Naive thymus-derived CD4-positive, alpha-beta T cell (primary cell): ENCODE measurements at places on chromosomes 4 and X. TPM values are rescaled to one million over a fixed set of nuclear protein-coding genes. Genes with fewer than 3 reads are reported as not detected.

GRCh38 chr4:161555689-161556660, 607.8 kb downstream of the FSTL5 start:
- no peak for DNase-seq

- peak; percentile 8 for DNase-seq
These were observed 4.4 kb downstream of the RBM3 start for GRCh38 chrX:48578661-48579128.

DNA sequence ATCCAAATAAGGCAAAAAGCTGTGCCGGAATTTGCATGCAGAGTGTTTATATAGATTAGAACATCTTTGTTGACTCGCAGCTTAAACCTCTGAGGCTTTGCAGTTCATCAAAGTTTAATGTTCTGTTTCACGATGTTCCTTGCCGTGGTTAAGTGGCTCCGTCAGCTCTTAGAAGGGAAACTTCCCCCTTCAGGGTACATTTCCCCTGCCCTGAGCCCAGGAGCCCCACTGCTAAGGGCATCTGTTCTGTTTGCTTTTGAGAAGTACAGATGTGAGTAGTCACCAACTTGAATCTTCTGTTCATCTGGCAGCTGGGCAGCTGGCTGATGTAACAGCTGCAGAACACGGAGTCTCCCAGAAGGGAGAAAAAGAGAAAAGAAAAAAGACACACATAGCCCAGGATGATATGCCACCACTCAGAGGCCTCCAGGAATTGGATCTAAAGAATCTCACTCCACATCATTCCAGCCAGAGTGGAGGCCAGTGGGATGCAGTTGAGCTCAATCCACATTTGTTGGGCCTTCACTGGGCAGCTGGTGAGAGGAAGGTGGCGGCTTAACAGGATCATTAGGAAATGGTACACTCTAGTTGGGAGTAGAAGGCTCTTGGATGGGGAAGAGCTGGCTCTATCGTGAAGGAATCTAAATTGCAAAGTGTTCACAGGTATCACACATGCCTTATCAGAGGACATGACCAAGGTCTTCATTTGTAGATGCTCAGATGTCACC, 178.7 kb upstream of the RBPJ start:
- DNase-seq: no peak

GRCh38 chrX:72062916-72063315, 68.8 kb downstream of the RTL5 start:
- DNase-seq: no peak

GRCh38 chr4:133058701-133059100, 90.4 kb upstream of the PCDH10 start:
- DNase-seq: no peak

- no peak for DNase-seq
These were observed 30.8 kb upstream of the VCX2 start for GRCh38 chrX:8201896-8202331.

DNA sequence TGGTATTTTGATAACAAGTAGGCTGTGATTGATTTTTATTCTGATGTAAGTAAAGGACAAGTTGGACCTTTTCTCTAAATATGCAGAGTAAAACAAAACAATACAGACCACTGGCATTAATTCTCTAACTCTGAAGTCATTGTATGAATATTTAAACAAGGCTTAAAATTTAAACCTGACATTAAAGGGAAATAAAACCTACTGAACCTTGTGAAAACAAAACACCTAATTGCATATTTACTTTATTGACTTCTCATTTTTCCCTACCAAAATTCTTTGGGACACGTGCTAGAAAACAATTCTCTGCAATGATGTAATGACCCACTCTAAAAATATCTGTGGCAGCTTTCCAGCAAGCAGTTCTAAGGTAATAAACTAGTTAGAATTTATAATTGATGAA, 369.7 kb upstream of the TRAM1L1 start:
- no peak for DNase-seq

DNA sequence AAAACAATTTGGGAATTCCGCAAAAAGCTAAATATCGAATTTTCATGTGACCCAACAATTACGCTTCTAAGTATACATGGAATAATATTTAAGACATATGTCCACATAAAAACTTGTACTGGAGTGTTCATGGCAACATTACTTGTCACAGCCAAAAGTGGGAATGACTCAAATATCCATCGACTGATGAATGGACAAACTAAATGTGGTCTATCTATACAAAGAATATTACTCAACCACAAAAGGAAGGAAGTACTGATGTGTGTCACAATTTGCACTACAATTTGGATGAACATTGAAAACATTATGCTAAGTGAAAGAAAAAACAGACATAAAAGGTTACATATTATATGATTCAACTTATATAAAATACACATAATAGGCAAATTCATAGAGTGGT, 71.9 kb downstream of the AFF2 start:
- DNase-seq: no peak

- DNase-seq: no peak
These were observed 159.9 kb downstream of the PCDH7 start for GRCh38 chr4:30879855-30880598.

DNA sequence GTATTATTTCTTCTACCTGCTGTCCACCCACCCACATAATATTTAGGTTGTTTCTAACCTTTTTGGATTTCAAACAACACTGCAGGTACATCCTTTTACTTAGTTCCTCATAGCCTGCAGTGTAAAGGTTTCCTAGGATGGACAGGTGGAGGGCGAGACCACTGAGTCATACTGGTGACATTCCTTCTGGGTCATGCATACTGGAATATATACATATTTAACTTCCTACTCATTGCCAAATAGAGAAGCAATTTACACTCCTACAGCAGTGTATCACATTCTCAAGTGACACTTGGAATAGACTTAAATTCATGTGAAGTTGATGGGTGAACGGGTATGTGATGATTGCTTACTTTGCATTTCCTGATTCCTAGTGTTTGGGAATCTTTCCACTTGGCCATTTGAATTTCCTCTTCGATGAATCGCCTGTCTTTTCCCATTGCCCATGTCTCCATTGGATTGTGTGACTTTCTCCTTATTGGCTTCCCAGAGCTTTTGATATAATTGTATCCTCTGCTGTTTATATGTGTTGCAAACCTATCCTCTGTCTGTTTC, 8.2 kb upstream of the PPP2R2C start:
- no peak for DNase-seq

DNA sequence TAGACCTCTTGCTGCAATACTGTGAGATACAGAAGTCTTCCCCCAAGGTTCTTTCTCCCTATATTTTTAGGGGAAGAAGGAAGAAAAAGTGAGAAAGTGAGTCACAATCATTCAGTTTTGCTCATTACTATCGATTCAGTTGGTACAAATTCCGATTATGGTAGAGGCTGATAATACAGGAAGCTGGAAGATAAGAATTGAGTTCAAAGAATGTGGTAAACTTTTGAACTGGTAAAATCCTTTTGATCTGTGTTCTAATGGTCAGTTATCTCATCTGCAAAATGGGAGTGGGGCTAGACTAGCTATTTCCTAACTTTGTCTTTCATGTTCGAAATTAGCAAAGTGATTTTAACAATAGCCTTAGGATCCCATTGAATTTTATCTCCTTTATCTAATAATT, 101.4 kb upstream of the FAT1 start:
- no peak for DNase-seq

DNA sequence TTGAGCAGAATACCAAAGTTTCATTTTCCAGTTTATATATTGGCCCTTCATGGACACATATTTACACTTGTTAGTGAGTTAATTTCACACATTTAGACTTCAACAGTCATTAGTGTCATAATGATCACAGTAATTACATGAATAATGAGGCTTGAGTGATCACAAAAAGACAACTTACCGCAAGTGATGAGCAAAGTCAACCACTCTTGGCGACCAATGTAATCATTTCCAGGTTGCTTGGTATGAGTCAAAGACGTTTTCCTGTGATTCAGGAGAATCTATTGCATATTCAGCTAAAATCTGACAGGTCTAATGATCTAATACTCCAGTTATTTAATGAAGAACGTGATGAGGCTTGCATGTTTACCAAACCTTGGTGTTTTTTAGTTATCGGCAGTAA, 407.9 kb upstream of the TENM3 start:
- DNase-seq: no peak

The RTL5 gene
- total RNA-seq: 0.10 and 0.17 TPM in 2 replicates

The STS gene
- total RNA-seq: 0.51 TPM

The IL2 gene
- not detected for total RNA-seq
